Left colon (tissue), 2 donors: ENCODE measurements at places on chromosomes 4 and X. TPM values are rescaled to one million over a fixed set of nuclear protein-coding genes. Genes with fewer than 3 reads are reported as not detected.

Gene NPFFR2
- total RNA-seq = not detected

Gene CT45A7
- not detected for total RNA-seq

Gene KCND1
- 0.76 TPM for total RNA-seq

Gene DSPP
- total RNA-seq = not detected

Gene KIF4A
- 2.2 TPM for total RNA-seq
